Fibroblast of gingiva (primary cell): ENCODE measurements at places on chromosomes 2 and 18.

- no peak for DNase-seq
These were observed 85.5 kb downstream of the MTA3 start for GRCh38 chr2:42653908-42654445.

DNA sequence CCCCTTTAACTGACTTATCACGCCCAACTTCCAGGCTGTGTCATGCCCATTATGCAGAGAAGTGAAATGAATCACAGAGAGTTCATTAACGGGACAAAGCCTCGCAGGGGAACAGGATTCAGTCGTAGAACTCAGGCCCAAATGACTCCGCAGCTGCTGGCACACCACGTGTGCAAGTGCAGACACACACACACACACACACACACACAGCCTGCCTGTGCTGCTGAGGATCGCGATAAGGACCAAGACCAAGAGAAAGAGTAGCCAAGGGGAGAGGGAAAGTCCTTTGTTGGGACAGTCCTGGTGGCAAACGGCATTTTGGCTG is 90.0 kb upstream of the TAF1B start:
- DNase-seq, result peak; percentile 62

- no peak for DNase-seq
These were observed 189.3 kb upstream of the MYT1L start for GRCh38 chr2:2520401-2520811.

DNA sequence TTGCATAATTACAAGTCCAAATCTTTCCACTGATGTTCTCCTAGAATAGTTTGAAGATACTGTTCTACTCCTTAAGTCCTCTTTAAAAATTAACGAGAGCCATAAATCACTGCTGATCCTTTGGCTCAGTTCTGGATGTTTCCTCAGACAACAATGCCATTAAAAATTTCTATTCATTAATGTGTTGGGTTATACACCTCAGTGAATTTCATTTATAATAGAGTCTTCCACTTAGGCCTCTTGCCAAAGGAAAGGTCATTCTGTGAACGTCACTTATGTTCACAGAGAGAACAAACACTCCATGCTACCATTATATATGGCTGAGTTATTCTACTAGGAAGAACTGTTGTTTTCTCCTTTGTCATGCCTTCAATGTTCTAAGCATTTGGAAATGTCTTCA is 1472.3 kb upstream of the CELF4 start:
- no peak for DNase-seq

- DNase-seq, result no peak
These were observed 14.5 kb upstream of the XDH start for GRCh38 chr2:31429040-31429439.
